GM06990 (cell line): ENCODE measurements at places on chromosomes 16 and 17.
A peak's percentile ranks its signal among the peaks of the same experiment; 100 is the strongest.

DNA sequence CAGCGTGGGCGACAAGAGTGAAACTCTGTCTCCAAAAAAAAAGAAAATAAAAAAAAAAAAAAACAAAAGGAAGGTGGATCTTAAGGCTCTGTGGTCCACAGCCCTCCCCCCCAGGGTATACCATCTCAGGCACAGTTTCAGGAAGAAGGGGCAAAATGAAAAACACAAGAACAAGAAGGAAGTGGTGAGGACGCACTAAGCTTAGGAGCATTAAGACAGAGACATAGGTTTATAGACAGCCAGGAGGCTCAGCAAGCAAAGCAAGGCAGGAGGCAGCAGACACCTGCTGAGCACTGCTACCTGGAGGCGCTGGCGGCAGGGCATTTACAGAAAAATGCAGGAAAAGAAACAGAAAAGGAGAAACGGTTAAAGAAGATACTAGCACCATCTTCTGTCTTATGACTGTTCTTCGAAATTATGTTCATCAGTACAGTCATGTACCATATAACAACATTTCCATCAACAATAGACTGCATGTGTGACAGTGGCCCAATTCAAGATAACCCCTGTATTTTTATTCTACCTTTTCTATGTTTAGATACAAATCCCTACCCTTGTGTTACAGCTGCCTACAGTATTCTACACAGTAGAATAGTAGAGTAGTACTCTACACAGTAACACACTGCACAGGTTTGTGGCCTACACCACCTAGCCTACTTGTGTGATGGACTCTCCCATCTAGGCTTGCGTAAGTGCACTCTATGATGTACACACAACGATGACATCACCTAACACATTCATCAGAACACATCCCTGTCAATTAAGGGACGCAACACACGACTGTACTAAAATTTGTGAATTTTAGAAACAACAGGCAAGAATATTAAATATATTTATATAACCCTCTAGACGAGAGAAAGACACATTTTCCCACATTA lies 62.5 kb downstream of the XPO6 start:
- no peak for DNase-seq

DNA sequence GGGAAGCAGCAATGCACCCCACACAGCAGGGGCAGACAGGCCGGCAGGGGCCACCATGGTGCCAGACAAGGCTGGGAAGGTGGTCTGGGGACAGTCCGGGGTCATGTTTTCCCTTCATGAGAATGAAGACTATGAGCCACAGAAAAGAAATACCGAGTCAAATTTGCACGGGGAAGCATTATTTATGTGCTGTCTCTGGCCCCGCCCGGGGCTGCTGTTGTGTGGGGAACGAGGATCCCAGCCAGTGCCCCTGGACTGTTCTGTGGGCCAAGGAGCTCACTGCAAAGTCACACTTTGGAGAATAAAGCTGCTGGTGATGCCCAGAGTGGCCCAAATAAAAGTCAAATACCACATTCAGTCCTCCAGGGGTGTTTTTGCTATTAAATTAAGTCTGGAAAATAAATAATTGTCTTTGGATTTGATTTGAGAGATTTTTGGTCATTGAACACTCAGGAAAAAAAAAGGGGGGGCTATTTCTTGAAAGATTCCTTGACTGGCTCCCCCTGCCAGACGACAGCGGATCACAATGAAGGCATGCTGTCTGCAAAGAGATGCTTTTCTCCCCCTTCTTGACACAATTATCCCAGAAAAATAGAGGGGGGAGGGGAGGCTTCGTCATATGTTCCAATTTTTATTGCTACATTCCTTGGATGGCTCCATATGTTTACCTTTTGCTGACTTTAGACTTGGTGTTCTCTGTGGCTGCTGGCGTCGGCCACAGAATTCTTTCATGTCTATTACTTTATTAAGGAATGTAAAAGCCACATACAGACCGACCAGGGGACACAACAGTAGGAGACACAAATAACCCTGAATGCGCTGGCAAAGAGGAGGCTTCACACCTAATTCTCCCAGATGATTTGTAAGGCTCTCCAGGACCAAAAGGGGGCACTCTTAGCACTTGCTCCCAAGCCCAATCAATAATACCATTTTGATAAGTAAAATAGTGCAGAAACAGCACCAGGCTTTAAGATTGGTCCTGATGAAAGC lies 27.1 kb upstream of the ANKFN1 start:
- DNase-seq: no peak

GRCh38 chr16:794091-794822 lies 5.8 kb downstream of the CHTF18 start:
- DNase-seq: no peak

GRCh38 chr17:77247048-77247541 lies 106.3 kb downstream of the SEC14L1 start:
- peak; percentile 81 for DNase-seq

DNA sequence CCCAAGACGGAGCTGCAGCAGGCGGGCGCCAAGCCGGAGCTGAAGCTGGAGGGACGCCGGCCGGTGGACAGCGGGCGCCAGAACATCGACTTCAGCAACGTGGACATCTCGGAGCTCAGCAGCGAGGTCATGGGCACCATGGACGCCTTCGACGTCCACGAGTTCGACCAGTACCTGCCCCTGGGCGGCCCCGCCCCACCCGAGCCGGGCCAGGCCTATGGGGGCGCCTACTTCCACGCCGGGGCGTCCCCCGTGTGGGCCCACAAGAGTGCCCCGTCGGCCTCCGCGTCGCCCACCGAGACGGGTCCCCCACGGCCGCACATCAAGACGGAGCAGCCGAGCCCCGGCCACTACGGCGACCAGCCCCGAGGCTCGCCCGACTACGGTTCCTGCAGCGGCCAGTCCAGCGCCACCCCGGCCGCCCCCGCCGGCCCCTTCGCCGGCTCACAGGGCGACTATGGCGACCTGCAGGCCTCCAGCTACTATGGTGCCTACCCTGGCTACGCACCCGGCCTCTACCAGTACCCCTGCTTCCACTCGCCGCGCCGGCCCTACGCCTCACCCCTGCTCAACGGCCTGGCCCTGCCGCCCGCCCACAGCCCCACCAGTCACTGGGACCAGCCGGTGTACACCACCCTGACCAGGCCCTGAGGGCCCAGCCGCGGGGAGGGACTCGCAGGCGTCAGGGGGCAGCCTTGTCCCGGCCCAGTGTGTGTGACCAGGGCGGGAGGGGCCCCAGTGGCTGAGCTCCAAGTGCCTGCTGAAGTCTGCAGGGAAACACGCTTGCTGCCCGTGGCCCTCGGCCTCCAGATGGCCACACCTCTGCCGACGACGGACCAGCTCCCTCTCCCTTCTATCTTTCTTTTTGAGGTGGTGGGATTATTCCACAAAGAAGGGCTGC lies 3.4 kb downstream of the SOX8 start:
- DNase-seq: no peak

DNA sequence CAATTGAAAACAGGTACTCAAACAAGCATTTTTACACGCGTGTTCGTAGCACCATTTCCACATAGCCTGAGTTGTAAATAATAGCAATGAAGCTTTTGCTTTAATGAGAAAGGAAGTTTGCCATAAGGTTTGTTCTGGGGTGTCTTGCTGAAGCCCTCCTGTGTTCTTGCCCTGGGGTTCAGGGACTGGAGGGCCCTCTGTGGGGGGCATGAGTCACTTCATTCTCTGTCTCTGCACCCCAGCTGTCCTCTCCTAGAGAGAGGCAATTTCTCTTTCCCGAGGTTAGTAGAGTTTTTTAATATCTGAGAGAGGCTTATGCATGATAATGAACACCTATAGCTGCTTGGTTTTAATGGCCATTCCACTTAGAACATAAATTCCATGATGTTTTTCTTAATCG lies 9.6 kb downstream of the AFMID start:
- no peak for DNase-seq

DNA sequence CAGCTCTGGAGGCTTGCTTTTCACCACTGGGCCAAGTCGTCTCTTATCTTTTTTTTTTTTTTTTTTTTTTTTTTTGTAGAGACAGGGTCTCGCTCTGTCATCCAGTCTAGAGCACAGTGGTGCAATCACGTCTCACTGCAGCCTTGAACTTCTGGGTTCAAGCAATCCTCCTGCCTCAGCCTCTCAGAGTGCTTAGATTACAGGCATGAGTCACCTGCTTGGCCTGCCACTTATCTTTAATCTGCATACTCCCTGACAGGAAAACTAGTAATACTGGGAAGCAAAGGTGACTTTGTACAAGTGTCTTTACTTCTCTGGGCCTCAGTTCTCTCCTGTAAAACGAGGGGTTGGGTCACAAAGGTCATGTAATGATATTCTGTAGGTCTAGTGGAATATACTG lies 15.0 kb downstream of the NTN1 start:
- DNase-seq: no peak

DNA sequence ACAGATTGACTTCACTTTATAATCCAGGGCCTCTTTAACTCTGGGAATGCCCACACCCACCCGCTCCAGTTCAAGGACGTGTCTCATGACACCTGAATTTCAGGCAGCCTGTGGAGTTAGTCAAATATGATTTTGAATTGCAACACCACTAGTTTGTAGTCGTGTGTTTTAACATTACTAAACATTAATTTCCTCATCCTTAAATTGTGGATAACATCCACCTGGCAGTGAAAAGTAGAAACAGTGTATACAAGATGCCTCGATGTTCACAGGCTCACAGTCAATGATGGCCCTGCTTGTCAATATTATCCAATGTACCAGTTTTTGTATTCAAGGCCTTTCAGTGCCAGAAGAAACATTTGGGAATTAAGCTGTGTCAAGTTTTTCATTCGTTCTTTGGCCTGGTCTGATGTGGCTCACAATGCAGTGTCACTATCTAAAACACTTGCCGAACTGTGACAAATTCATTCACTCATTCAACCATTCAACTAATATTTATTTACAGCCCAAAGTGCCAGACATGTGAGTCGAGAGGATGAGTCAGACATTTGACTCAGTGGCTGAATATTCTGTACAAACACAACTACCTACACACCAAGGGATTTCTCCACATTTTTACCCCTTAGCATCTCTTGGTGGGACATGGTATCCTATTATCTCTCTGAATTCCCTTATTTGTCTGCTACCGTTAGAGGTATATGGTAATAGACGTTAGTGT lies 1.4 kb downstream of the MEIOB start:
- DNase-seq: no peak

- peak; percentile 30 for DNase-seq
Observed at GRCh38 chr16:79845734-79846135, 245.2 kb upstream of the MAF start.

GRCh38 chr17:17830740-17831207 lies 6.0 kb downstream of the SREBF1 start:
- DNase-seq: no peak

DNA sequence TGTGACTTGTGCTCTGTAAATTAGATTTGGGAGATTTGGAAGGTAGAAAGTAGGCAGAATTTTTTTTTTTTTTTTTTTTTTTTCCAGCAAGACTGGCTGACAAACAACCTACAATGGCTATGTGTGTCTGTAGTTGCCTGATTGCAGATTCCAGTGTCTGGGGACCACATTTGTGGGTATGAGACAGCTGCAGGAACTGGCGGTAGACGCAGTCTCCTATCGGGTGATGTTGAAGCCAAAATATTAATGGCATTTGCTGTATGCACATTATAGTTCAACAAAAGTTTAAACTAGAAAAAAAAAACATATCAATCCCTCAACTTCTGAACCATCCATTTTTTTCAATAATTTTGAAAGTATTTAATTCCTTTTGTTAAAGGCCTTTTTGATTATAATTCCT lies 665.2 kb downstream of the TOX3 start:
- DNase-seq: no peak

GRCh38 chr17:60333628-60334031 lies 58.3 kb downstream of the USP32 start:
- no peak for DNase-seq

DNA sequence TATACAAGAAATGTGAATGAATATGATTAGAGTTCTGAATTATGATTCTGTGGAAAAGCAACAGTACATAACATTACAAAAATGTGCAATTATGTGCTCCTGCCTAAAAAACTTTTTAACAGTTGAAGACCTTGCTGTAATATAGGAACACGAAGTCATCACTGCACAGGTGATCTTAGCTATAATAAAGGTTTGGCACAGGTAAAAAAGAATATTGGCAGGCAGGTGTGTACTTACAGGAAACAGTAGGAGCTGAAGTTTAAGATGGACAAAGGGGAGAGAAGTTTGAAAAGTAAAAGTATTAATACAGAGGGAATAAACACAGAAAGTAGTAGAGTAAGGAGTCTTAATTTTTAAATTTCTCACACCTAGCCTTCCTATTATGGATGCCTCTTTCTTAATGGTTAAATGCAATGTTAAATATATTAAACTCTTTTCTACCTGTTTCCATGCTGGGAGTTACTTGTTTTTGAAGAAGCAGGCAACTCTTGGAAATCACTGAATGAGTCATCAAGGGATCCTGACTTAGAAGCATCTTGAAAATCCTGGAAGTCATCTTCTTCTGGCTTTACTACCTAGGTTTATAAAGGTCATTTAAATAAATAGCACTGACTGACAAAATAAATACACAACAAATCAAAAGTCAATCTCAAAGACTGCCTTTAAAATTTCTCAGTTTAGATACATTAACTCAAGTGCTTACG lies 40.7 kb downstream of the SYNRG start:
- no peak for DNase-seq

- DNase-seq: no peak
Observed at GRCh38 chr17:36183001-36183971, 6.8 kb upstream of the TBC1D3B start.

DNA sequence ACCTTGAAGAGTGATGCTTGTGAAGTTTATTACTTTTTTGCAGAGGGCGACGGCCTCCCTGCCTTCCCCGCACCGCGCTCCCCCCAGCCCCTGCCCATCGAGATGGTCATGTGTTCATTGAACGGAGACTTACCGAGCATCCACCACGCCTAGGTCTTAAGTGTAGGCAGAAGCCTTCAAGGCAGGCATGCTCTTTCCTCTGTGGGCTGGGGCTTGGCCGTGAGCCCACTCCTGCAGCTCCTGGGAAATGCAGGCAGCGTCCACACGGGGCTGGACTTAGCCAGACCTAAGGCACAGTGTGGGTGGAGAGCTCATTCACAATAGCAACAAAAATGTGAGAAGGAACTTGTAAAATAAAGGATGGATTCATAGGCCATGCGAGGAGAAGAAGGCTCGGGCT lies 19.2 kb downstream of the RNF213 start:
- no peak for DNase-seq

DNA sequence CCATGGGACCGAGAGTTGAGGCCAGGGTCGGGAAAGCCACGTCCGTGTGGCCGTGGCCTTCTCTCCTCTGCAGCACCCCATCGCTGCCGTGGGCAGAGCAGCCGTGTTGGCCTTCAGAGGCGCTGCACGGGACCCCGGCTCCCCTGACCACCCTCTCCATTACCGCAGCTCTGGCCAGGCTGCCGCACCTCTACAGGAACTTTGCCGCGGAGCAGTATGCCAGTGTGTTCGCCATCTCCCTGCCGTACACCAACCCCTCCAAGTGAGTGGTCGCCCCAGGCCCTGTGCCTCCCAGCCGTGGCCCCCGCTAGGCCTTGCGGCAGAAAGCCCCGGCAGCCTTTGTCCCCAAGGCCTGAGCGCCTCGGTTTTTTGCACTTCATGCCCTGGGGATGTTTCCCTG lies 27.8 kb downstream of the TSC2 start:
- DNase-seq: no peak

- peak; percentile 96 for DNase-seq
Observed at GRCh38 chr16:89701425-89702406, at the start of gene SPATA2L. SPATA2L (minus strand) TSS chr16:89701705; CDS start chr16:89701232, 473 bp downstream.
